ENCODE measurements at places on chromosomes 4 and X.

GRCh38 chrX:80648023-80648422 lies 161.7 kb downstream of the BRWD3 start:
- DNase-seq, result no peak

- no peak for DNase-seq
Observed at GRCh38 chrX:40266490-40267333, 169.0 kb upstream of the BCOR start.

GRCh38 chrX:57915680-57916079 lies 5.4 kb upstream of the ZXDA start:
- DNase-seq, result no peak

GRCh38 chr4:152997771-152998487 lies 61.8 kb downstream of the FHDC1 start:
- DNase-seq, result no peak

DNA sequence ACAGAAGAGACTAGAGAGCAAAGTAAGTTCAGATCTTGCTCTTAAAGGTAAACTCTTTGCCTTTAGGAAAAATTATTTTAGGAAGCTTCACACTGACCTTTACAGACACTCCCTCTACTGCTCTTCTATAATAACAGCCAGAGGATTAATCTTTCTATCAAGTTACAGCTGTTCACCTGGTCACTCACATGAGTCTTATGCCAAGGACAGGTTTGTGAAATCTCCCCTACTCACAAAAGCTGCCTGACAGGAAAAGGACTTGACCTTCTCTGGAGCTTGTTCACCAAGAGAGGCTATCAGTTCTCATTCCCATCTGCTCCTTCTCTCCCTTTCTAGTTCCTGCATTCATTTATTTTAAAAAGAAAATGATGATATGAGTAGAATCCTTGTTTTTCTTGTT lies 117.3 kb downstream of the C4orf51 start:
- DNase-seq, result no peak

DNA sequence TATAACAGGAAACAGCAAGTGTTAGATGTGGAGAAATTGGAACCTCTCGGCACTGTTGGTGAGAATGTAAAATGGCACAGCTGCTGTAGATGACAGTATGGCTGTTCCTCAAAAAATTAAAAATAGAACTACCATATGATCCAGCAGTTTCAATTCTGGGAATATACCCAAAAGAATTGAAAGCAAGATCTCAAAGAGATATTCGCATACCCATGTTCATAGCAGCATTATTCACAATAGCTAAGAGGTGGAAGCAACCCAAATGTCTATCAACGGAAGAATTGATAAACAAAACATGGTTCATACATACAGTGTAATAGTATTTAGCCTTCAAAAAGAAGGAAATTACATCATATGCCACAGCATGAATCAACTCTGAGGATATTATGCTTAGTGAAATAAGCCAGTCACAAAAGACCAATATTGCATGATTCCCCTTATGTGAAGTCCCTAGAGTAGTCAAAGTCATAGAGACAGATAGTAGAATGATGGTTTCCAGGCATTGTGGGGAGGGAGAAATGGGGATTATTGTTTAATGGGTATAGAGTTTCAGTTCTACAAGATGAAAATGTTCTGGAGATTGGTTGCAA lies 467.7 kb downstream of the IDS start:
- no peak for DNase-seq

GRCh38 chrX:155065035-155065734 lies 5.8 kb downstream of the CMC4 start:
- DNase-seq, result no peak

GRCh38 chrX:9110808-9111207 lies 76.9 kb upstream of the FAM9B start:
- DNase-seq, result no peak

DNA sequence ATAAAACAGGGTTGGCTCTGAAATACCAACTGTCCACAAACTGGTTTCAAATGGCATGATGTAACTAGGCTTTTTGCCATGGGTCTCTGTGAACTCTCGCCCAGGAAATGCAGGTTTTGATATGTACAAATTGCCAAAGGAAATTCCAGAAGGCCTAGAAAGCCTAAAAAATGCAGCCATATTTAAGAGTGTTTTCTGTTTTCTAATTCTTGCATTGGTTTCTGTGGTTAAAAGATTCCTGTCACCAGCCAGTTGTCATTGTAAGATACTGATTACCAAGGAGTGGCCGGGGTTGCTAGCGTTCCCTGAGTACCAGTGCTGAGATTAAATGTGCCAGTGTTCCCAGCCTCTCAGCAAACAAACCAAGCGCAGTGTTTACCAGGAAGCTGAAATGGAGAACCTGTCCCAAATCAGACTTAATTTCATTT lies 53.9 kb upstream of the SORBS2 start:
- DNase-seq, result no peak

- no peak for DNase-seq
Observed at GRCh38 chrX:85994797-85995196, 52.6 kb downstream of the CHM start.

DNA sequence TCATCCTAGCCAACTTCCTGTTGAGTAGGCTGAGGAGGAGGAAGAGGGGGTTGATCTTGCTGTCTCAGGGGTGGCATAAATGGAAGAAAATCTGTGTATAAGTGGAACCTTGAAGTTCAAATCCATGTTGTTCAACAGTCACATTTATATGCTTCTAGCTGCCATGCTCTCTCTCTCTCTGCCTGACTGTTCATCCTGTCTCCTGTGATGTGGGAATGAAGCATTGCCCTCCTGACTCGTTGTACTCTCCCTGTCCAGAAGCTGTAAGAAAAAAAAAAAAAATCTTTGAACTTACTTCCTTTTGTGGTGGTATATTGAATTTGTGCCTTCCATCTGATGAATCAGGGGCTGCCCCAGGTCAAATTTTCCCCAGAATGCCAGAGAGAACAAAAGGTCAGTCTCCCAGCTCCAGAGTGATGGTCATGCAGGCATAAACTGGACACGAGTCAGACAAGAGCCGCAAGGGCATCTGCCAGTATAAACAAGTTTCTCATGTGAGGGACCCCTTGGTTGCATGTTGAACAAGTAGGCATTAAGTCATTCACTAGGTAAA lies 257.0 kb downstream of the IDS start:
- peak; percentile 20 for DNase-seq

- DNase-seq, result no peak
Observed at GRCh38 chr4:7817877-7818398, 121.7 kb downstream of the AFAP1 start.

- no peak for DNase-seq
Observed at GRCh38 chr4:182729516-182729915, 187.7 kb downstream of the DCTD start.

- DNase-seq, result no peak
Observed at GRCh38 chr4:158074851-158075250, 98.0 kb downstream of the GASK1B start.

DNA sequence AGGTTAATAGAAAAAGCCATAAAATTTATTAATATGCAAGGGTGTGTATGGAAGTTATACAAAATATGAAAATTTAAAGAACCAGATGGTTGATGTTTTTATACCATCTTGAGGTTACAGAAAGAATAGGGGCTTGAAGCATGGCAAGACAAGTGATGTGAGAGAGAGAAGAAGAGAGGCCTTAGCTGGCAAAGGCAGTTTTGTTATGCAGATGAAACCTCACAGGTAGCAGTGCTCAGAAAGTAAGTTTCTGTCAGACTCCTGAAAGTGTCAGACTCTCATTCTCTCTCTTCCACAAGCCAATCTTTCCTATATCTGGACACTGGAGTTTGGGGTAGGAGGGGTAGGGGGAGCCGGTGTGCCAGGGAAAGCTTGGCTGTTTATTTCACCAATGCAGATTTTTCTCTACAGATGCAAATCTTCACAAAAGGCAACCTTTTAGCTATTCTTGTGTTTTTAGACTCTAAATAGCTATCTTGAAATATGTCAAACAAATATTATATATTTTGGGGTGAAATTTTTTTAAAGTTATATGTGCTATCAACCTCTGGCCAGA lies 124.5 kb downstream of the CFAP299 start:
- no peak for DNase-seq

GRCh38 chr4:7822137-7822505 lies 117.5 kb downstream of the AFAP1 start:
- DNase-seq, result no peak

- peak; percentile 23 for DNase-seq
Observed at GRCh38 chr4:183256756-183257385, 63.2 kb downstream of the CLDN22 start.

DNA sequence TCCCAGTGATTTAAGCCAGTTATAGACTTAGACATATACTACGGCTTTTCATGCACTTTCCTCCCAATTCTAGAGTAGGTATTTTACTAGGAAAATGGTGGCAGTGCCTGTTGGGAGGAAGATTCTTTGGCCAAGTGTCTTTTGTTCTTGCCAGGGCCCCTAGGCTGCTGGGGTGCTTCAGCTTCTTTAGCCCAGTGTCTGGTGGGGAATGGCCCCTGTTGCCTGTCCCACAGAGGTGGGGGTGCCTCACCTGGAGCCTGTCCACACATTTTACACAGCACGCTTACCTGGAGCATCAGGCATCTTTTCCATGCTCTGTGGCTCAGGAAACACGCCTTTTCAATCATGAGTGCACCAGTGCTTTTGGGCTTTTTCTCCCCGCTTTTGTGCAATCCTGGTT lies 33.2 kb upstream of the MSANTD1 start:
- DNase-seq, result no peak

- DNase-seq, result no peak
Observed at GRCh38 chrX:53047228-53047627, 1.4 kb upstream of the GPR173 start.

- no peak for DNase-seq
Observed at GRCh38 chr4:164484551-164484950, 269.4 kb upstream of the SMIM31 start.

DNA sequence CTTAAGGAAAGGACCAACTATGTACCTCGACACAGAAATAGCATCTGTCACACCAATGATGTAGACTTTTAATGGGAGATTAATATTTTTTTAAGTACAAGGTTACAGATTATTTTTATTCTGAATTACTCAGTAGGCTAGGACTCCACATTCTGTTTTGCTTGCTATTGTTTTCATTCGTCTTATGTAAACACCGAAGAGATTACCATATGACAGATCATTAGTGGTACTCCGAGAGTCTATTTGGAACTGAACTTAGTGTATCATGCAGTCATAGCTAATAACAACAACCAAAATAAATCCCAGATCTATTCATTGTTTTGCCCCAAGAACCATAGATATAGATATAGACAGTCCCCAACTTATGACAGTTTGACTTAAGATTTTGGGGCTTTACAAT lies 139.7 kb upstream of the SPRY1 start:
- DNase-seq, result no peak

DNA sequence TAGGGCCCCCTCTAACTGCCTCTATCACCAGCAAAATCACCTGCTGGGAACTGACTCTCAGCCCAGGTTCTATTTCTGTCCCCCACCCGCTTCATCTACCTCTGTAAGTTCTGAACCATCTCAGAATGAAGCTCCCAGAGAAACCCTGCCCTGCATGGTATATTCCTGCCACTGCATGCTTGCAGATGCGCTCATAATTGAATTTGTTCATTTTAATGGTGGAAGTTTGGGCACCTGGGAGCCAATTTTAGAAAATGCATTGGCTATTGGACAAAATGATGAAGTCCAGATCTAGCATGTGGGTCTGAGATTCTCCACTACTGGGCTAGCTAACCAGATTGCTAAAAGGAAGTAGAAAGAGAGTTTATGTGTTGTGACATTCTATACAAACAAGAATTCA lies 28.6 kb upstream of the SLC10A4 start:
- DNase-seq, result no peak

- DNase-seq, result no peak
Observed at GRCh38 chrX:8289523-8289922, 118.5 kb upstream of the VCX2 start.

DNA sequence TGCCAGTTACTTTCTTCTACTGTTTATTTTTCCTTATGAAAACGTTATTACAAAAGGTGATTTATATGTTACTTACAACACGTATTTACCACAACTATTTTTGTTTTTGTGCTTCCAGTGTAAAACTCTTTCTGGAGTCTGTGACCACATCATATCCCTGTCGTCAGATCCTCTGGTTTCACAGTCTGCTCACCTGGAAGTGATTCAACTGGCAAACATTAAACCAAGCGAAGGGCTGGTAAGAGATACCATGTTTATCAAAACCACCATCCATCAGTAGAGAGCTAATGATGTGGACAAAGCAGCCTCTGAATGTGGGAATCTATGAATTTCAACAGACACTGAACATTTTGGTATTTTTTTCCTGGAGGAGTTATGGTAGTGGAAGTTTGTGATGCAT lies 116.1 kb downstream of the CNKSR2 start:
- DNase-seq, result no peak

DNA sequence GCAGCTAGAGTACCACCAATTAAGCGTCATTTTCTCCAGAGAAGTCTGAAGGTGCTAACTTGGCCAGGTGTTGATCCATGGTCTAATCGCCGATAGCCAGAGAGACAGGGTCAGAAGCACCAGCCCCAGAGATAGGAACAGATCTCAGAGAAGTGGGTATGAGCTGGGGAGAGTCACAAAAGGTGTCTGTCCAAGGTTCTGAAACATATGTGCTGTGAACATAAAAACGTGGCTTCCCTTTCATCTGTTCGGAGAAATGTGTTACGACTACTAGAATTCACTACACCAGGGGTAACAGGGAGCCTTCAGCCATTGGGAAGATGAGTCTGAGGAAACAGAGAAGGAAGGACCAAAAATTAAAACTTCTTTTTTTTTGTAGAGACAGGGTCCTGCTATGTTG lies 91.3 kb downstream of the FBXL5 start:
- no peak for DNase-seq

GRCh38 chr4:2753436-2753835 lies 2.7 kb downstream of the TNIP2 start:
- no peak for DNase-seq

DNA sequence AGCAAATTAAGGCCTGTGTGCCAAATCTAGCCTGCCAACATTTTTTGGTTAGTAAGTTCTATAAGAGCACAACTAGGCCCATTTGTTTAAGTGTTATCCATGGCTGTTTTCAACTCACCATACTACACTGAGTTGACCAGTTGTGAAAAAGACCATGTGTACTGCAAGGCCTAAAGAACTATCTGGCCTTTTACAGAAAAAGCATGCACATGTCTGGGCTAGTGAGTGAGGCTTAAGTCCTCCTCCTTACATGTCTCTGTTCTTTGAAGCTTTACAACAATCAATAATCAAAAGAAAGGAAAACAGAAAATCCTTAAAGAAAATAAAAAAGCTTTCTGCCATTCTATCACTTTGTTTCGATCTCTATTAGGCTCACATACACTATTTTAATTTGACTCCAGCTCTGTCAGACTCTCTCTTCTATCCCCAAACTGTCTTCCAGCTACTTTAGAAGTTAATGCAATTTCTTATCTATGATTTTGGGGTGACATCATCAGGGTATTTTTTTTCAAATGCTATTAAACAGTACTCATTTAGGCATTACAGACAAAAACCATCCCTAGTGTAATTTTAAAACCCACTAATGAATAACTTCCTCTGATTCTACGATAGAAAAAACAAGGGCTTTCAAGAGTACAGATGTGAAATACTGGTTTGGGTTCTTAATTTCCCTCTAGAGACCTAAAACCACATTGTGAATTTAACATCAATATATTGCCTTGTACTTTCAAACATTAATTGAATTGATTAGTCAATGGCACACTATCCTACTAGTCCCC lies 161.8 kb downstream of the MAB21L2 start:
- DNase-seq, result no peak

GRCh38 chrX:72366178-72366577 lies 60.5 kb upstream of the CITED1 start:
- DNase-seq, result no peak

GRCh38 chr4:84688605-84689004 lies 105.7 kb downstream of the CDS1 start:
- no peak for DNase-seq

- DNase-seq, result no peak
Observed at GRCh38 chr4:31995943-31996901, 1276.1 kb downstream of the PCDH7 start.

- no peak for DNase-seq
Observed at GRCh38 chrX:40120838-40121580, 23.3 kb upstream of the BCOR start.
